ENCODE measurements at places on chromosomes 12 and 14.

DNA sequence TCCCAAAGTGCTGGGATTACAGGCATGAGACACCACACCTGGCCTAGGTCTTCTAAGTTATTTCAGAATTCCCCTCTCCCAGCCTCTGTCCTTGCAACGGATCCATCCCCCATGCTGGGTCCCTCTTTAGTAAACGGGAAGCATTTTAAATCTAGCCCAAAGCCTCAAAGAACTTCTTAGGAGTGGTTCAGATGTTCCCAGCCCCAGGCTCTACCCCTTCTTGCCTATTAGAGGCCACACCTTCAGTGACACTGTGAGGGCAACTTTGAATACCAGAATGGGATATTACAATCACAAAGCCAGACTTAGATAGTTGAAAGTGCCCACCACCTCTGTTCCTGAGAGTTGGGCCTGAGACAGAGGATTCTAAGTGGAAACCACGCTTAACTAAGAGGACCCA lies 18.1 kb upstream of the SPPL3 start:
- DNase-seq, result no peak

- peak; percentile 9 for DNase-seq
These were observed 1.7 kb upstream of the ANKRD33 start for GRCh38 chr12:51886021-51886710.

GRCh38 chr12:57459055-57459749 lies 383 bp upstream of the GLI1 start:
- peak; percentile 93 for DNase-seq

GRCh38 chr12:124457287-124458219 lies 109.9 kb downstream of the NCOR2 start:
- peak; percentile 39 for DNase-seq

- DNase-seq, result no peak
These were observed 5.8 kb downstream of the GPR68 start for GRCh38 chr14:91238661-91239060.

DNA sequence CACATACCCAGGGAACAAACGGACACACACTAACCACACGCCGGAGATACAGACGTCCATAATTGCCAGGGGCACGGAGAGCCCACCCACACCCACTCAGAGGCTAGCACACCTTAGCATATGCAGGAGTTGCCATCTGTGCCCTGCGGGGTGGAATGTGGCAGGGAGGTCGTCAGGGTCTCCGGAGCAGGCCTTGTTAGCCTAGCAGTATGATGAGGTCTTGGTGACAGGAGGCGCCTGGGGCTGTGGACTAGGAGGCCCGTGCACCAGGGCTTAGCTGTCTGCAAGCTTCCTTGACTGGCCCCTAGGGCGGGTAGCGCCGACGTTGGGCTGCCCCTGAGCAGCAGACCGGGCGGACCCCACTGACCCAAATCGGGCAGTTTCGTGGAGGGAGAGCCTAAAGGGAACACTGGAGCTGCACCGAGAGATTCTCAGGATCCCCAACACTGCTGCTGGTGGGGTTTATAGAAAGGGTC lies 10.0 kb downstream of the STAC3 start:
- DNase-seq, result peak; percentile 13
